ENCODE measurements at places on chromosomes 3 and 15.

- no peak for DNase-seq
These were observed 9.0 kb downstream of the C2CD4A start for GRCh38 chr15:62075595-62076277.

- DNase-seq, result no peak
These were observed 66.8 kb downstream of the GALK2 start for GRCh38 chr15:49236869-49237268.

GRCh38 chr3:117192888-117193287, 483.3 kb downstream of the TUSC7 start:
- DNase-seq, result no peak

- no peak for DNase-seq
These were observed 114.9 kb downstream of the SV2B start for GRCh38 chr15:91214675-91215590.

GRCh38 chr3:14862661-14863230, 44.0 kb downstream of the FGD5 start:
- no peak for DNase-seq

DNA sequence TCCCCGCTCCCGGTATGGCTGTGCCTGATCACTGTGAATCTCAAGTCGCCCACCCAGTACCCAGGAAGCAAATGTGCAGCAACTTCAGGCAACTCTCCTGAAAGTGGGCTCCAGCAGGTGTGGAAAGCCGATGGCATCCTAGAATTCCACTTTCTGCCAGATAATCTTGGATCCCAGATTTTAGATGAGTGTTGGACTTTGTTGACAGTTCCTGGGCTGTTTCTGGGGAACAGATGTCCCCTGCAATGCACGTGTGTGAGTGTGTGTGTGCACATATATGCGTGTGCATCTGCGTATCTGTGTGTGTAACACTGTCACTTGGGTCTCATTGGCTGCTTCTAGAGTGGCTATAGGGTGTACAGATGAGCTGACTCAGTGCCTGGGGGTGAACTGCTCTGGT, 59.0 kb downstream of the FEM1B start:
- no peak for DNase-seq

DNA sequence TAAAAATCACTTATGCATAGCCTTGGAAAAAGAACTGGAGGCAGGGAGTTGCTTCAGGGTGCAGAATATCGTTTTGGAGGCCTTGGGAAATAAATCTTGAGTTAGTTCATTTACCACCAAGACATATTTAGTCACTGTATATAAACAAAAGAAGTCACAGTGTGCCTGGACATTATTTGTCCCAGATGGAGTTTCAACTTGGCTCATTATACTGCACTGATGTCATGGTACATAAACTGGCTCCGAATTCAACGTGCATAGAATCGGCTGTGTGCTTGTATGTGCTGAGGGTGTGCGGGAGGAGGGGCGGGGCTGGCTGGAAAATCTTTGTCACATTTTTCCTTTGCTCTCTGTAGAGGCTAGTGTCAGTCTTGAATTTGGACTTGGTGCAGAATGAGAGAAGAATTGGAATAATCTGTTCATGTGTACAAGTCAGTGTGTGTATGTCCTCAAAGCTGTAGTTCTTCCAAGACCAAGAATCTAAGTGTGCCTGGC, 86.6 kb downstream of the FNDC3B start:
- no peak for DNase-seq

GRCh38 chr3:5401002-5401401, 213.5 kb downstream of the EDEM1 start:
- DNase-seq, result no peak

- DNase-seq, result no peak
These were observed 82.4 kb downstream of the EBLN2 start for GRCh38 chr3:73143821-73144237.

DNA sequence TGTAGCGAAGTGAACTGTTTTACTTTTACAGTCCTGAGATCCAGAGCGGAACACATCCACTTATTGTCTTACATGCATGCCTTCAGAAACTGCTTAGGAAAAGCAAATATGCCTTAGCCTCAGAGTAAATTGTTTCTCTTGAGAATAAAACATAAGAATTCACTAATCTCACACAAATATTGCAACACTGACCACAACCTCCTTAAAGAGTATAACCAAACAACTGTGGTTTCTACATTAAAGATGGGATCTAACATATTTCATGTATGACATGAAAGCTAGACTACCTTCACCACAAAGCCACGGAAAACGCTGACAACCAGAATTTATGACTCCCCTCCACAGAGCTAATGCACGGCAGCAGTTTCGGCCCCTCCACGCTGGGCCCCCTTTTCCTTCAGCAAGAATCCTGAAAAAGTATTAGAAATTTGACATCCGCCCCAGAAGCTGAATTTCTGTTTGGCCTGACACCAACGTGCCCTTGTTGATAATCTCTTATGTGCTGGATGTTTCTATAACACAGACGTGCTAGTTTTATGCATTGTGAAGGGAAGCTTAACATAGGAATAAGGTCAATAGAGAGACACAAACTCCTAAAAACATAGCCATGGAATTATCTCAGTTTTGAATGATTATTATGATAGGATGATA, 84.6 kb downstream of the GREM1 start:
- no peak for DNase-seq

DNA sequence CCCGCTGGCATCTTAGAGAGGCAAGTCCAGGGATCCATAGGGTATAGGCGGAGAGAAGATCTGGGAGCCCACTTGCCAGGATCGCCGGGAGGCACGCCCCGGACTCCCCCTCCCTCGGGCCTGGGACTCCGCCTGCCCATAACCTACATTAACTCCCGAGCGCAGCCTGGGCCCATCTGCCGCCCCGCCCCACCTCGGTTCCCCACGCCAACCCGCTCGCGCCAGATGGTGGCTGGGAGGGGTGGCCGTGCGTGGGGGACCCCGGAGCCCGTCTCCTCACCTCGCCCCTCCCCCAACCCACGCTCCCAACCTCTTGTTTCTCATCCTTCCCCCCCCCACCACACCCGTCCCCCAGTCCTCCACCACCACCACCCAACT, 1.7 kb upstream of the DLL4 start:
- no peak for DNase-seq

- no peak for DNase-seq
These were observed 8.5 kb upstream of the LSAMP start for GRCh38 chr3:116453666-116454346.

- no peak for DNase-seq
These were observed 49.1 kb downstream of the PDHB start for GRCh38 chr3:58384381-58385090.
